ENCODE measurements at places on chromosomes 7 and 10. TPM values are rescaled to one million over a fixed set of nuclear protein-coding genes. Genes with fewer than 3 reads are reported as not detected.

Gene CCDC6
- 30.4 TPM for total RNA-seq

Gene LRRD1
- total RNA-seq: 0.17 TPM

Gene BUD23
- 25.7 TPM for total RNA-seq

Gene KCNMA1
- total RNA-seq: 30.3 TPM
